ENCODE measurements at places on chromosomes 1 and 21.

DNA sequence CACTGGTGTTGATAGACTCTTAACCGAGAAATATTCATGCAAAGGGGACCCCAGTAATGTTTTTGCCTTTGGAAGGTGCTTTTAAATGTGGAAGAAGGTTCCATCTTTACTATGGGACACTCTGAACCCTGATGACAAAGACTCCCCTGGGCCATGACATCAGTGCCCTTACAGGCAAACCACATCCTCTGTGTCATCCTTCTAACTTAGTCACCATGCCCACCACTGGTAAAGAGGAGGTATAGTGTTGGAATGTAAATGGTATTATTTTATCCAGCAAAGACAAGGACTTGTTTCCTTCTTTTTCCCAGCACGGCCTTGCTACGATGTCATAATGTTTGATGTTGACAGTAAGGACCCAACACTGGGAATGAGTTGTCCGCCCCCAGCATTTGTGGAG, 12.6 kb downstream of the METTL13 start:
- DNase-seq = no peak

DNA sequence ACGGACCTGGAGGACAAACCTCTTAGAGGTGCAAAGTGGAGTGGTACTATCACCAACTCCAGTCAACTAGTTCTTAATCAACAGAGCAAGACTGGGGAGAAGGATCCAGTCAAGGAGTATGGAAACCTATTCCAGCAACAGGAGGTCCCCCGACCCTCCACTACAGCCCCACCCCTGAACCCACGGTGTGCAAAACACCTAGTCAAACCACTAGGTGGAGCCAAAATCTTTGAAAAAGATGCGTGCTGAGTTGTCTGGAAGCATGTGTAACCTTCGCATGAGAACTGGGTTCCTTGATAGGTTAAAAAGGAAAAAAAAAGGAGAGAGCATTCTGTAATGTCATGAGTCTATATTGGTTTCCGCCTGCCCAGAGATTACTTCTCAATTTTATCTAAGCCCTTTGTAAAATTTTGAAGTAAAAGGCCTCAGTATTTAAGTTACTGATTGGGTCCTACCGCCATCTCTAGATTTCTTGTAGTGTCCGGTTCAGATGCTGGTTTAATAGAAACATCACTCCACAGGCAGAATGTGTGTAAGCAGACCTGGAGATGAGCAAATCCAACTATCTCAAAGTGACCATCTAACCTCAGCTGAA, 81.9 kb upstream of the HAO2 start:
- peak; percentile 66 for DNase-seq

GRCh38 chr1:24862775-24863483, 67.1 kb downstream of the RUNX3 start:
- DNase-seq = no peak

DNA sequence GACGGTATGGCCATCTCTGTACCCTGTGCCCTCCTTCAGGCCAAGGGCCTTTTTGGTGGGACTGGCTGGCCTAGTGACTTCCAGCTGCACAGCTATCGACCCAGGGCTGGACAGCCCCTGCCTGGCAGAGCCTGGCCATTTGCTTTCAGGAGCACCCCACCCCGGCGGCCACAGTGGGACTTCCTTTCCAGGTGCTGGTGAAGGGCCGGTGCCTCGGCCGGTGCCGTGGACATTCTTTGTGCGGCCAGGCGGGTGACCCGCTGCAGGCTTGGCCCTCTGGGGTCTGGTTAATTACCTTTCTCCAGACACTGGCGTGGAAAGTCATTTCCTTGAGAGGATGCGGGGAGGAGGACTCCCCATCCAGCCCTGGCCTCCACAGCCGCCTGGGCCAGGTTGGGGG, 50.1 kb downstream of the PRDM16 start:
- no peak for DNase-seq

DNA sequence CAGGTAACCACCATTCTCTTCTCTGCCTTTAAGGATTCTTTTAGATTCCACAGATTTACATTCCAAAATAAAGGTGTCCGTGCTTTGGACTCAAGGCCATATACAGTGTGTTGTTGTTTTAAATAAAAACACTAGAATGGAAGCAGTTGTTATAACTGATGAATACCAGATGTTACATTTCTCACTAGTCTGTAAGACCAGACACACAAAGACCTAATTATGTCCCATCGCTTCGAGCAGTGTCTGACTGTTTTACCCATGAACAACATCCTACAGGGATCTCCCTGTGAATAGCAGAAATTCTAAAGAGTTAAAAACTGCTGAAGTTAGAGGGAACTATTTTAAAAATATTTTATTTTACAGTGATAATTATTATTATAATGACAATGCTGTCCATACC, 574.7 kb upstream of the ZP4 start:
- no peak for DNase-seq

- DNase-seq = no peak
Measured at GRCh38 chr1:109664671-109665070, 3.2 kb upstream of the GSTM2 start.

DNA sequence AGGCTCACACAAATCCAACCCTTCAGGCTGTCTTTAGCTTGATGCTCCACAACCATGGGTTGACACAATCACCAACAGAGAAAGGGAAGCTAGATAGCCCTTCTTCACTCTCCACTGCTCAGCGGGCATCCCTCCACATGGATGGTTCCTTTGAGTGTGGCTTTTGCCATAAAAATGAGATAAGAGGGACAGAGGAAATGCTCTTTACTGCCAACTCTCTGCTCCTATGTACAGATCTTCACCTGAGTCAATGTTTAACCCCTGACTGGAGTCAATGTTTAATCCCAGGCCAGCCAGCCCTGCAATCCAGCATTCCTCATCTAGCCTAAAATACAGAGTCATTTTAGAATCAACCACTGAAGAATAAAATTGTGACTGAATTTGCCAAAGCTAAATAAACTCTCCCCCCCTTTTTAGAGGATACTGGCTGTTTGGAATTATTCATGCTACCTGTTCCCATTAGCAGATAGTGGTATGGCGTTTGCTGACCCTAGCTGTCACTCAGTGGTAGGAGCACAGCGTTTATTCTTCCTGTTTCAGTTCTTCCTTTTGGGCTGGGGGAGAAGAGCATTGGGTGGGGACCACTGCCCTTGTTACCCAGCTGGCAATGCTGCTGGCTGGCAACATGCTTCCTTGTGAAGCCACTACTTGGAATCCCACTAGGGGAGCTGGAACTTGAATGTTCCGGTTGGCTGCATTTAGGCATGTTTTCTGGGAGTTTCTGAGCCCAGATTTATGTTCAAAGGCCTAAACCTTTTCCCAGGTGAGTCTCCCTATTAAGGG, 5.2 kb upstream of the PIGR start:
- no peak for DNase-seq

- DNase-seq = no peak
Measured at GRCh38 chr1:168136709-168137514, at the start of gene GPR161. TSS of gene GPR161 (minus strand) at chr1:168136930. CDS start at chr1:168104850, 32,080 bp downstream.

GRCh38 chr1:25197982-25198662, 34.2 kb downstream of the SYF2 start:
- no peak for DNase-seq

GRCh38 chr1:42137766-42138165, 15.4 kb upstream of the GUCA2B start:
- no peak for DNase-seq

- no peak for DNase-seq
Measured at GRCh38 chr1:44544960-44545359, 129.3 kb downstream of the TMEM53 start.

DNA sequence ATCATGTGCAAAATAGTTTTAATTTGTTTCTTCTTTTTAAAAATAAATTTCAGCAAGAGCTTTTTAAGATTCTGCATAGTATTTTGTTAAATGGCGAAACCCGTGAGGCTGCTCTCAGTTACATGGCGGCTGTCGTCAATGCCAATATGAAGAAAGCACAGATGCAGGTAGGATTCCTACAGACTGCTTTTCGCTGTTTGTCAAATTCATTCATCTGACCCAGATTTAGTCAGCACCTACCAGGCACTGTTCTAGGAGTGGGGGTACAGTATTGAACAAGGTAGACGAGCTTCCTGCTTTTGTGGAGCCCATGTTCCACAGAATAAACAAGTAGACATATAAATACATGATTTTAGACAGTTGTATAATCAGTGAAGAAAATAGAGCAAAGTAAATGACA, 78.1 kb upstream of the KIF1B start:
- DNase-seq = no peak

DNA sequence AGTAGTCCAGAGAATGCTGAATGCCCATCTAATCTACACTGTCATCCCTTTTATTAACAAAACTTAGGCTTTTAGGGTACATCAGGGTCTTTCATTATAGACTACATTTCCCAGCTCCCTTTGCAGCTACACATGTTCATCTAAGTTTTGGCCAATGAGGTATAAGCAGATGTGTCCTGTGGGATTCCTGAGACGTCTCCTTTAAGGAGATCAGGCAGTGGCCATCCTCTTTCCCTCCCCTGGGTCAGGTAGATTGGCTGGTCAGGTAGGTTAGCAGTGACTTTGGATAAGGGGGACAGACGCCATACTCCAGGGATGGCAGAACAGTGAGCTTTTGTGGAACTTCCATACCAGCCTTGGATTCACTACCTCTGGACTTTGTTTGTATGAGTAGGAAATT, 188.3 kb downstream of the FGGY start:
- DNase-seq = no peak

- DNase-seq = no peak
Measured at GRCh38 chr1:97904534-97904933, 16.3 kb downstream of the DPYD start.

DNA sequence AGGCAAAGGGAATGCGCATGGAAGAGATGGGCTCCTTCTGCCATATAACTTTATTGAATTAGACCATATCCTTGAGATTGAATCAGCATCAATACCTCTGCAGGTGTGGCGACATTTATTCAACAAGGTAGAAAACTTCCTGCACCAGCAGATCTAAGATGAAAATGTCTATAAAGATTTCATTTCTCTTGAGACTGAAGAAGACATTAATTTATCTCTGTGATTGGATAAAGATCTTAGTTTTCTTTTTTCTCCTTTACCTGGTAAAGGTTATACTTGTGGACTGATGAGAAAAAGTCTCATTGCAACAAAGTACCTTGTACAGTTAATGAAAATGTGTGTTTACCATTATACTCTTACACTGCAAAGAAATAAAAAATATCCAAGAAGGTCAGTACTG, at the start of gene OR2T8:
Gene OR2T8, plus strand, starts transcription at position 301 of the 400 bp plus-strand sequence. CDS start 766 bp downstream, outside the sequence.
- no peak for DNase-seq

- DNase-seq = no peak
Measured at GRCh38 chr21:27422435-27422834, 455.5 kb upstream of the ADAMTS5 start.

GRCh38 chr1:1442069-1442770, 6.7 kb downstream of the VWA1 start:
- no peak for DNase-seq

DNA sequence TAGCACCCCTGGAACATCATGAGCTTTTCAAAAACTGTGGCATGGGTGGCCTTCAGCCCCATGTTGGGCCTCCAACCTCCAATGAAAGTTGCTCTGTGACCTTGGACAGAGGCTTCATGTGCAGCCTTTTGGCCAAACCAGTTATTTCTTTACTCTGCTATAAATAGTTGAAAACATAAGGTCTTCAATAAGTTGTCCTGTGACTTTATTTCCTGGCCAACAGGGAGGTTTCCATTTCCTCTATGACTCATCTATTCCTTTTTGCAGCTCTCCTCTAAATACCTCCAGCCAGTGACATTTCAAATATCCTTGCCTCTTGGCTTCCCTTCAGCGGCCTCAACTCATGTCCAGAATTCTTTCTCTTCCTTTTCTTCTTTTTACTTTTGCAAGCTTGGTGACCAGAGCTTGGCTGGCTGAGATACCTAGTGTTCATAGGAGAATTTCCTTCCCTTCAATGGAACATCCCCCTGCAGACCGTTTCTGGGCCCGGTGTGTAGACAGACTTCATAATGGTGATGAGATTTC, 22.7 kb upstream of the TRIM67 start:
- no peak for DNase-seq

GRCh38 chr21:40829791-40830190, 17.2 kb downstream of the DSCAM start:
- DNase-seq = no peak

GRCh38 chr1:247500865-247501264, 35.4 kb downstream of the OR2C3 start:
- no peak for DNase-seq

- DNase-seq = no peak
Measured at GRCh38 chr1:82284213-82284612, 483.5 kb downstream of the ADGRL2 start.

GRCh38 chr1:153465811-153466636, 5.6 kb upstream of the S100A7 start:
- peak; percentile 92 for DNase-seq

Measured in H1 (cell line).